ENCODE measurements at places on chromosomes 7 and 10.

GRCh38 chr10:102245082-102245931 is at the start of gene GBF1:
GBF1 (plus strand) TSS chr10:102245532; CDS start chr10:102258939, 13,407 bp downstream.
- peak; percentile 86 for DNase-seq

DNA sequence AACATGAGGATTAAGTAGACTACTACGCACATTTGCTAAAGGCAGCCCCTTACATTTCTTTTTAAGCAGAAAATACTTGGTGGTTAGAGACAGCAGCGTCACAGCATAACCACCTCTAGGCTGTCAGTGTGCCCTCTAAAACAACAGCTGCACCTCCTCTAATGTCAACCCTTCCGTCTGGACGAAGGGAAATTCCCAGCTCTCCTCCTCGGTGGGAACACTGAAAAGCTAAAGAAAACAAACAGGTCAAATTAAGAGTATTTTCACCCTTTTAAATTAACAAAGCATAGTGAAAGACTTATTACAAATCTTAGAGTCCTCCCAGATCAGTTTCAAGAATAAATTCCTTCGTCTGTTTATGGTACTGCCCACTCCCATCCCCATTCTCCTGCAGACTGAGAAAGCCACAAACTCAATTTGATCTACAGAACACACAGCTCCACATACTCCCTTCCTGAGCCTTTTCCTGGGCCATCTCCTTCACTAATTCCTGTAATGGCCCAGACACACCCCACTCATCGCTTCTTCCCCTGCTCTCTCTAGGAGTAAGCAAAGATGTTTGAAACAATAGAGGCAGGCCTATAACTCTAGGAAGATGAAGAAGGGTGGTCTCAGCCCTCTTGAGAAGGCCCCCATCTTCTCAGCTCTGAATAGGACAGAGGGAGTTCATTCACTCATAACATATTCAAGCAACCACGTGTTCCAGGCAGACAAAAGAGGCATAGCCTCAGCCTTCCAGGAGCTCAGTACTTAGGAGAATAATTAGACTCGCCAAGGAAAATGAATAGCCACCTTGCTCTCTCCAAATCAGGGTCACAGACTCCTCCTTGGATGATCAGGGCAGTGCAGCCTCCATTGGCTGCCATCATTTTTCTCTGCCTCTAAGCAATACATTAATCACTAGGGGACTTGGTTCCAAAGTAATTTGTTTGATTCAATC is 47.5 kb upstream of the HNRNPH3 start:
- no peak for DNase-seq

DNA sequence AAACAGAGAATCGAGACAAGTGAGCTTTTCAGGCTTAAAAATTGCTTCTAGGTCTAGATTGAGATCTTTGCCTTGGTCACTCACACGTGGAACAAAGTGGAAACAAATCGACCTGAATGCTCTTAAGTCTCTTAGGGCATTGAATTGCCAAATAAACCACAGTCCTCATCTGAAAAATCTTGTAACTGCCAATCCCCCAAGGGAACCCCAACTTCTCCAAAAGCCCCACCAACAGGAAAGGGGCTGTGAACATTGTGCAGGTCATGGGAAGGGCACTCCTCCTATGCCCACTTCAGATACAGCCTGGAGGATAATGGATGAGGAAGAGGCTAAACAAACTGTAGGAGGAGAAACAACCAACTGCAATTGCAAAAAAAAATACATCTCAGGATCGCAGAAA is 91.3 kb downstream of the DGKI start:
- no peak for DNase-seq

- DNase-seq, result no peak
These were observed 57.8 kb downstream of the SEMA3A start for GRCh38 chr7:84136809-84137208.

DNA sequence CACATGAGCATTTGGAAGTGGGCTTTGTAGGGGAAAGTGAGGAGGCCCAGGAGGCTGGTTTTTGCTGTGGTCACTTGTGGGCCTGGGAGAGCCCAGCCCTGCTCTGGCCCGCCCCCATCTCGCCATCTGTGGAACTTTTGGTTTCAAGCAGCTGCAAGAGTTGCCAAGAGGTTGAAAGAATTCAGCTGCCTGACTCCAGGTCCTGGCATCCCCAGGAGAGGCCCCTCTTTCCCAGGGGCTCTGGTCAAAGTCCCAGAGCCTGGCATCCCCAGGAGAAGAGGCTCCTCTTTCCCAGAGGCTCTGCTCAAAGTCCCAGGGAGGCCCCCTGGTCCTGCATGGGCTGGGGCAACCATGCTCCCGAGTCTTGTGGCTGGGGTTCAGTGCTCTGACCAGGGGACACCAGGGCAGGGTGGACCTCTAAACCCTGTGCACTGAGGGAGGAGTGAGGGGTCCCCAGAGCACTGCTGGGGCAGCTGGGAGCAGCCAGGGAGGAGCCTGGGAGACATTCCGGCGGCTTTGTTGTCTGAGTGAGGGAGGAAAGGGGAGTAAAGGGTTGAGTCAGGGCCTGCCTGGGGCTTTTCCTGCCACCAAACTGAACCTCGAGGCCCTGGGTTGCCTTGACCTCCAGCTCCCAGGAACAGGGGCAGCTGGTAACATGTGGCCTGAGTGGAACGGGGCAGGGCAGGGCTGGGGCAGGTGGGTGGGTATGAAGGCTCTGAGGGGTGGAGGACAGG is 27.7 kb upstream of the CSGALNACT2 start:
- no peak for DNase-seq

DNA sequence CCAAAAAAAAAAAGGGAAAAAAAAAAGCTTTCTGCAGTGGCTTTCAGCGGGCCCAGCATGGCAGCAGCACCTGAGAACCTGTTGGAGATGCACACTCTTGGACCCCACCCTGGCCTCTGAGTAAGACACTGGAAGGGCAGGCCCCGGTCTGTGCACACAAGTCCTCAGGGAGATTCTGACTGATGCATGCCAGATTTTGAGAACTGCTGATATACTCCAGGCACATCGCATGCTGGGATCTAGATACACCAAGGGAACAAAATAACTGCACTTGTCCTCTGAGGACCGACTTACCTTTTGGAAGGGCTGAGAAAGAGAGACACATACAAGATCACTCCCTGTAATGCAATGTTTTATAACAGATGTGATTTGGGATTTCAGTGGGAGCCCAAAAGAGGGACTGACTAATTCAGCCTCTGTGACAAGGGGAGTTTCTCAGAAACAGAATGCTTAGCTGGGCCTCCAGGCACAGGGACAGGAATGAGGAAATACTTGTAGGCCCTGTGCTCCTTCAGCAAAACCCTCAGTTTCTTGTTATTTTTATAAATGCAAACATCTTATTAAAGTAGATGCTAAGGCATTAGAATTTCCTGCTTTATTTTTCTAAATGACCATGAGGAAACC is 8.2 kb downstream of the EGFR start:
- DNase-seq, result no peak

DNA sequence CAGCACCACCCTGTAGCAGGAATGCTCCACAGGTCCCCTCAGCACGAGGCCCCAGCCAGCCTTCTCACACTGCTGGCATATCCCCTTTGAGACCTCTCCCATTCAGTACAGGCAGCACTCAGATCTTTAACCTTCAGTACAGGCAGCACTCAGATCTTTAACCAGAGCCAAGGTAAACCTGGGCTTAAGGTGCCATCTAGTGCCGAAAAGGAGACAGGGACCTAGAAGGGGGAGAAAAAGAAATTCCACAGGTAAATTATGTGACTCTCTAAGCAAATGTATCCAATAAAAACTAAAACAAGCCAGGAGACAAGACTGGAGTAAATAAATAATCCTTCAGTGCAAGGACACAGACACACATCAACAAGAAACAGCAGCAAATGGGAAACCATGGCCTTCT is 358.6 kb downstream of the PTPRN2 start:
- DNase-seq, result no peak

GRCh38 chr10:119333146-119333792 is 125.9 kb downstream of the GRK5 start:
- peak; percentile 60 for DNase-seq

DNA sequence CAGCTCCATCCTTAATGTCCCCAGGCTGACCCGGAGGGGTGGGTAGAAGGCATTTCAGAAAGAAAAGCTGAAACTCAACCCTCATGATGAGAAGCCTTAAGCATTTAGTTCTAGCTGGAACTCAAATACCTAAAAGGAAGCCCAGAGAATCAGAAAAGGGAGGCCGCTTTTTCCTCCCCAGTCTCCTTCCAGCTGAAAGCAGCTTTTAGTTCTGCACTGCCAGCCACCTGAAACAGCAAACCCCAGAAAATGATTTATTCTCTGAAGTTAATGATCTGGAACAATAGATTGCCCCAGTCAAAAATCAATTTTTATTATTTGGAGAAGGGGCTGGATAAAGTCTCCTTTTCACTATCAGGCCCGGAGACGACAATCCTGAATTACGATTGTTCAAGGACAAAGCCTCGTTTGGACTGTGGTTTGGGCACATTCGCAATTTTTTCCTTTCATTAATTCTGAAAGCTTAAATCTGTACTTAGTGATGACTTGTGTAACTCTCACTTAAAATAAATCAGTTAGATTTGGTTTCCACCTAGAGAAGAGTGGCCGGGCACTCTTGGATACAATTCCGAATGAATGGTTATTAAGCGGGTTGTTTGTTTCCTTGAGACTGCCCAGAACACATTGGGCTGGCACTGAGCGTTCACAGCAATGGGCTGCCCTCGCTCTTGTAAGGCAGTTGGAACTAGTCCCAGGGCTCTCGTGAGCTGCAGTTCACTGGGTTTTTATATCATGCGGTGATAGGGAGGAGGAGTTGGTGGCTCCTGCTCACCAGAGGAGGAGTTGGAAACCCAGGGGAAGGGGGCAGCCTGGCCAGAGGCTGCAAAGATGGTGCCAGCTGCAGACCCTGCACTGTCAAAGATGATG is 262.2 kb downstream of the CCSER2 start:
- no peak for DNase-seq

- no peak for DNase-seq
These were observed 225.0 kb upstream of the CELF2 start for GRCh38 chr10:10792681-10793080.

- DNase-seq, result no peak
These were observed 25.8 kb downstream of the CEP41 start for GRCh38 chr7:130415006-130415405.

DNA sequence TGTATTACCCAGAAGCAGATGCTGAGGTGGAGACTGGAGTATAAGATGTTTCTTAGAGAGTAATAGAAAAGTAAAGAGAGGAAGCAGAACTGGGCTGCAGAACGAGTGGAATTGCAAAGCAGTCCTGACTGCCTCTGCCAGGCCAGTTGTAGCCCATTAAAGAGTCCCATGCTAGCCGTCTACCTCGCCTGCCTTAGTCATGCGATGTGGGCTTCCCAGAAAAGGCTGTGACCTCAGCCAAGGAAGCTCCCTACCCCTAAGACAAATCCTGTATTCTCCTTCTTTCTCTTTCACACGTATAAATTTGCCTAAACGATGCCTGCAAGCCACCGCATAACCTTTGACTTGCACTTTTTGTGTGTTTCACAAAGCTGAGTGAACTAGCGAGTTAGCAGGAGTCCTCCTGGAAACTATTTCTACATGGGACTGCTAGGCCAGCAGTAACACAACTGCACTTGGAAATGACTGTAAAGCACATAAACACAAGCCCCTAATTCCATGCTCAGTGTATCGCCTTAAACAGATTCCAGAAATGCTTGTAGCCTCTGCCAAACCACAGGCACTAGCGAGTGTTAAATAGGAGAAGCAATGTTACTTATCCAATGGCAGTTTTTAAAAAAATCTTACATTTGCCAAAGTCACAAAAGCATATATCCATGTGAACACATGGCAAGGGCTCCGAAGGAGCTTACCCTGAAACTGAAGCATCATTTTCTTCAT is 47.4 kb upstream of the GNAI1 start:
- DNase-seq, result no peak

DNA sequence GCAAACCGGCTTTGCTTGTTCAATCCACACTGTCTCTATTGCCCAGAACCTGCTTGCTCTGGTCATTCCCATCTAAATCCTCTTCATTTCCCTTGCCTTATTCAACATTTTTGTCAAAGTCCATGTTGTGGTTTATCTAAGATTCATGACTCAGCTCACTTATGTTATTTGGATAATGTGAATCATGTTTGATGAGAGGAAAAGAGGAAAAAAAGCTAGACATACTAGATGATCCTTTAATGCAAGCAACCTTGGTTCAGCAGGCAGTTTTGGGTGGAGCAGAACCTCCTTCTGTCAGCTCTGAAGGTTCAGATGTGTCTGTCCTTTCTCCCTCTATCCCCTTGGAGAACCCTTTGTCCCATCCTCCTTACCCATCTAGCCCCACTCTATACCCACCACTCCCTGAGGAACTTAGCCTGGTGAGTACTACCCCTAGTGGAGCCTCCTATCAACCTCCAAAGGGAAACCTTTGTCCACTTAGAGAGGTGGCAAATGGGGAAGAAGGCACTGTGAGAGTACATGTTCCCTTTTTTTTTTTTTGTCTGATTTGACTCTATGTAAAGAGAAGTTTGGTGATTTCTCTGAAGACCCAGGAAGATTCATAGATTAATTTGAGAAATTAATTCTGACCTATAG is 2.1 kb upstream of the SAMD9L start:
- DNase-seq, result no peak

- no peak for DNase-seq
These were observed 143.8 kb downstream of the TEX36 start for GRCh38 chr10:125538947-125539731.

DNA sequence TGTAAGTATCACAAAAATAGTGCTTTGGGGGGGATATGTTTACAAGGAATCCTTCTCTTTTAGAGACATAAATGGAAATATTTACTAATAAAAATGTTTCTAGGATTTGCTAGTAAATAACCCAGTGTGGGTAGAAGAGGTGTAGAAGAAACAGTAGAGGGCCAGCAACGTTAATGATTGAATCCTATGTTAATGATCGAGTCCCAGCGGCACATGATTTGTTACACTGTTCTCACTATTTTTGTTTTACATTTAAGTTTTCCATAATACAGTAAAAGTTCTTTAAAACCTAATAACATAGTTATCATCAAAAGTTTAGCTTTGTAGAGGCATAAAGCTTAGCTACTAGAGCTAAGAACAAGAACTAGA is 66.0 kb downstream of the UBE2H start:
- DNase-seq, result no peak

DNA sequence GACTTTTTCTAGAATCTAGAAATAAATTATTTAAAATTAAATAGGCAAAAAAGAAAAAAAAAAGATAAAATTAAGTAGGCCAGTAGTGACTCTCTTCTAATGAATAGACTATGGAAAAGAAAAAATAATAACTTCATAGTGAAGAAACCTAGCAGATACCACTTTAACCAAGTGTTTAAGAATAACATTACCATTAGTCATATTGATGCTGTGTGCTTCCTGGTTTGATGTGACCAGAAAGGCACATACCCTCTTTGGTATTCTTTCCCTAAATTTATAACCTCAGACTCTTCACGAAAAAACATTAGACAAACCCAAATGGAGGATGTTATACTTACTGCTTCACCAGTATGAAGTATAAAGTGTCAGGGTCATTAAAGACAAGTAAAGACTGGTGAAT is 42.6 kb downstream of the KIF20B start:
- no peak for DNase-seq

DNA sequence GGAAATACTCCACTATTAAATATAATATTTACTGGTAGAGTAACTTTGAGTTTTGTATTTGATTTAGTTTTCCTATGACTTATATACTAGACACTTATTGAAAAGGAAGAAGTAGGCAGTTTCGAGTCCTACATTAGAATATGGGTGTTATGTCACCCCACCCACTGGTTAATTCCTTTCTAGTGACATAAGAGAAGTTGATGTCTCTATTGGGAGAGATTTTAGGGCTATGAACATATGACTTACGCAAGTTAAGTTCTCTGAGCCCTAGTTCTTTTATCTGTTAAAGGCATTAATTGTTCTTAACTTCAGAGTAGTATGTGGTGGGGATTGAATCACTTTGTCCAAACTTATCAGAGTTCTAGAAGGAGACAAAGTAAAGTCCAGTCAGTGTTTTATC is 30.5 kb downstream of the CPED1 start:
- DNase-seq, result no peak

GRCh38 chr7:134899729-134900128 is 86.6 kb upstream of the AGBL3 start:
- DNase-seq, result no peak
